CD4-positive, alpha-beta T cell treated with Interleukin-6 for 4 hours (primary cell): ENCODE measurements at places on chromosomes 12 and 14.

GRCh38 chr12:105220929-105221290 lies 15.1 kb downstream of the APPL2 start:
- no peak for DNase-seq

DNA sequence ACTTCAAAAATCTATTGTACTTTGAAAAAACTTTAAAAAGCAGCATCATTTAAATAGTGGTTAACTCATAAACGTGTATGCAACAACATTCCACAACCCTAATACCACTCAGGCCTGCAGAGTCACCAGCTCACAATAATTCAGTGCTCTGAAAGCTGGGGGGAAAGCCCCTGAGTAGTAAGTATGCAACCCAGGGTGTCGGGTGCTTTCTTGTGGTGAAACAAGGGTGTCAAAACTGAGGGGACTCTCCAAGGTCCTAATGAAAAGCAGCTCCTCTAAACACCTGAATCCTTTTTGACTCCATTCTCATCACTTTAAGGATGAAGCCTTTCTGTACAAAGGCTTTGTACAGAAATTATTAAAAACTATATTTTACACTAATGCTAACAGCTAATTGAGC lies 33.7 kb downstream of the FGFR1OP2 start:
- DNase-seq, result peak; percentile 50

DNA sequence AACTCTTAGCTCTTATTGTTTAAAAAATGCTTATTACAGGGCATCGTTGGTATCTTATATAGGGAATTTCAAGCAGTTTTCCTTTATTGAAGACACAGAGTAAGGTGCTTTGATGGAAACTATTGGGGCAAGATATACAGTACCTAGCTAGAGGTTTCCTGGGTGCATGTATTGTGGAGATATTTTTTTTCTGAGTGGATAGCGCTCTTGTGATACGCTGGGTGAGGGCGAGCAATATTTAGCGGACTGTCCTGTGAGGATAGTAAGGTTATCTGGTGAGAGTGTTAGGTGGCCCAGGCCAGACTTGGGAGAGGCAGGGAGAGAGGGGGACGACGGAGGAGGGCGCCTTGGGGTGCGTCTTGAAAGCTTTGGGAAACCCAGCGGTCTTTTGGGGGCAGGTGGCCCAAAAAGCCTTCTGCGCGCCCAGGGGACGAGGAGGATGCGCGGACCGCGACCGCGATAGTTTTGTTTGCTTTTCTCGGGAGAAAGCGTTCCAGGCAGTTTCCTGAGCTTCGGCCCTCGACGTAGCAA lies 596 bp upstream of the BICD1 start:
- DNase-seq, result no peak

- DNase-seq, result no peak
Observed at GRCh38 chr12:124792156-124792555, 71.5 kb downstream of the SCARB1 start.

DNA sequence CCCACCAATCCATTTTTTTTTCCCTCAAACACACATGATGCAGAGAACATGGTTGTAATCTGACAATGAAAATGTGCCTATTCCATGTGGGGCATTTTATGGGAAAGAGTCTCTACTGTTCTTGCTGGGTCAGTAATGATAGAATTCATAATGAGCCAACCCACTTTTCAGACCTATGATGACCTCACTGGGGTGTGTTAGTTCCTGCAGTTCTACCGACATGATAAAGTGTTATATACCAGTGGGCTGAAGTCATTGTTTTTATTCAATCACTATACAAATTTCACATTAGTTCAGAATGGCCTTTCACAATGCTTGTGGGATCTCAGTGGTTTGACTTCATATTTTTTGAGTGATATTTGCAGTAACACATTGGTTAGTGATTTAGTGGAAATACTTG lies 47.5 kb downstream of the PPFIBP1 start:
- no peak for DNase-seq

GRCh38 chr12:111942557-111942956 lies 70.4 kb downstream of the TMEM116 start:
- DNase-seq, result no peak

DNA sequence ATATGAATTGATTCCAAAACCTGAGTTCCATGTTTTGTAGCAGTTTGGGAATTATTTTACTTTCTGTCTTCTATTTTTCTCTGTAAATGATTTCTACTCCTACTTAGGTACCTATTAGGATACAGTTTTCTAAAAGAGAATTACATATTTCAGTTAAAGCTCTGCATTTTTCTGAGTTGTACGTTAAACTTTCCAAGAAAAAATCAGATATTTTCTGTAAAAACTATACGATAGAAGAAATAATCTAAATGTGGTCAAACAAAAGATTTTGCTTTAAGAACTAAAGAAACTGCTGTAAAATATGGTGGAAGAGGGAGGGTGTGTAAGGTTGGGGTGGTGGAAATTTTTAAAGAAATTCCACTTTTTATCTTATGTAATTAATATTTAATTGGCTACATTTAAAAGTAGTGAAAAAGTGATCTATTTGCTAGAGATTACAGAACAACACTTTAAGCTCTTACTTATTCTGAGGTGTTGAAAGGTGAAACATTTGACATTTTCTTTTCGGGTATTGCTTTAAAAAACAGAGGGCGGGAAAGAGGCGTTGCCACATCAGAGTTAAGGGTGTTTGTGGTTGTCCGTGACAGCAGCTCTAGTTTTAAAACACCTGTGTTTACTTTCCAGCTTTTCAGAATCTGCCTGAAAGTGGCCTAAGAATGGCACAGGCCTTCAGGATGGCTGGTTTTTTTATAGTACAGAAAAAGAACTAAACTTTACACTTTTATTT lies 187.3 kb downstream of the MIPOL1 start:
- no peak for DNase-seq

DNA sequence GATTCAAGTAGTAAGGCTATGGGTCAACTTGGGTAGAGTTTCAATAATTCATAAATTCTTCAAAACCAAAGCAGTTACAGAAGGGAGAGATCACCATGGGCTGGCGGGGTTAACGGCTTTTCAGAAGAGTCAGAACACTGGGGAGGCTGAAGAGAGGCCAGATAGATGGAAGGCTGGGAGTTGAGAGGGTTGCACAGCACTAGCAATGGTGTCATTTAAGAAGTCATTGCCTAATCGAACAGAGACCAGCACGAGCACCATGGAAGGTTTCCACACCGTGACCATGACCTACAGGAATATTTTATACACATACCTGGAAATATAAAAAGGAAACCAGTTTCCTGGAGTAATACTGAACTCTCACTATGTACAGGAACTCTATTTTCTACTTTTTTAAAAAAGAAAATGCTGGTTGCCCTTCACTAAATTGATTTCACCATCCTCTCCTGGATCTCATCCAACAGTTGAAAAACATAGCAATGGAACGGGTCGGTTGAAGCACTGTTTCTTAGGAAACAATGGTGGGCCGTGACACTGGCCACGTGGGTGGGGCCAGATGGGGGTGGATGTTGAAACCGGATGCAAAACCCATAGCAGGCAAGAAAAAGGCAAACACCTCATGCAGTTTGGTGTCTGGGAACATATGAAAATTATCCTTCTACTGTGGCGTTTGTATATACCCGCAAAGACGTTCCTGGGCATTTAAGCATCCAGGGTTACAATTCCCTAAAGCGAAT lies 38.0 kb upstream of the RIN3 start:
- no peak for DNase-seq

DNA sequence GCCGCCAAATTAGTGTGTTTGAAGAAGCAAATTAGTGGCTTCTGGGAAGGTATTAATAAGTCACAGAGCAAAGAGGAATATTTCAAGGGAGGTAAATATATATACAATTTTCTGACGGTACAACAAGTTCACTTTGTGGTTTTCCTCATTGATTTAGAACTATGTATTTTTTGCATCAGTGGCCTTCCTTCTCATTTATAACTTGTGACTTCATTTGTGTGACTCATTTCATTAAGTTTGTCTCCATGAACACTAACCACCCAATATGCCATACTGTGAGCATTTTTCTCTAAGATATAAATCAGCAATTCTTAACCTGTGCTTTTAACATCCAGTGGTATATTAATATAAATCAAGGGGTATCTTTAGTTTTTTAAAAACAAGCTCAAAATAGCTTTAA lies 29.3 kb upstream of the ARHGAP5 start:
- DNase-seq, result no peak

DNA sequence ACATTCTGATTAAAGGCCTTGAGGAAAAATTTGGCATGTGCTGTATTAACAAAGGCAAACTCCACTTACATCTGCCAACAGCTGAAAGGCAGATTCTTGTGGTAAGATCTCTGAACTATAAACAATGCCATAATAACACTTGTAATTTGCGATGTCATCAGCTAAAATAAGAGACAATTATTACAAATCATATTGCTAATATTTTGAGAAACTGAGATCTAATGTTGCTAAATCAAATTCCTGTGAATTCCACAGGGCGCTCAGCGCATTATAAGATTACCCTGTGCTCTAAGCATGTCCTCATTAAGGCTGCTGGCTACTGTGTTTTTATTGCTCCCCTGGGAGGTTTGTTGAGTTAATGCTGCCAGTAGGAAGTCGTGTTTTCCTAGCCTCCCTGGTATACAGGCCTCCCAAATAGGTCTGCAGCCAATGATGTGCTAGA lies 244.8 kb downstream of the DACT1 start:
- no peak for DNase-seq
